ENCODE measurements at places on chromosomes 3 and 15. TPM values are rescaled to one million over a fixed set of nuclear protein-coding genes. Genes with fewer than 3 reads are reported as not detected.

- H3K27ac ChIP-seq, result no peak overlapping the region
- no peaks in the 10 kb centered on the region for H3K36me3 ChIP-seq
- no peak for DNase-seq
Measured at GRCh38 chr3:46465196-46465520, 453 bp upstream of the LTF start.

DNA sequence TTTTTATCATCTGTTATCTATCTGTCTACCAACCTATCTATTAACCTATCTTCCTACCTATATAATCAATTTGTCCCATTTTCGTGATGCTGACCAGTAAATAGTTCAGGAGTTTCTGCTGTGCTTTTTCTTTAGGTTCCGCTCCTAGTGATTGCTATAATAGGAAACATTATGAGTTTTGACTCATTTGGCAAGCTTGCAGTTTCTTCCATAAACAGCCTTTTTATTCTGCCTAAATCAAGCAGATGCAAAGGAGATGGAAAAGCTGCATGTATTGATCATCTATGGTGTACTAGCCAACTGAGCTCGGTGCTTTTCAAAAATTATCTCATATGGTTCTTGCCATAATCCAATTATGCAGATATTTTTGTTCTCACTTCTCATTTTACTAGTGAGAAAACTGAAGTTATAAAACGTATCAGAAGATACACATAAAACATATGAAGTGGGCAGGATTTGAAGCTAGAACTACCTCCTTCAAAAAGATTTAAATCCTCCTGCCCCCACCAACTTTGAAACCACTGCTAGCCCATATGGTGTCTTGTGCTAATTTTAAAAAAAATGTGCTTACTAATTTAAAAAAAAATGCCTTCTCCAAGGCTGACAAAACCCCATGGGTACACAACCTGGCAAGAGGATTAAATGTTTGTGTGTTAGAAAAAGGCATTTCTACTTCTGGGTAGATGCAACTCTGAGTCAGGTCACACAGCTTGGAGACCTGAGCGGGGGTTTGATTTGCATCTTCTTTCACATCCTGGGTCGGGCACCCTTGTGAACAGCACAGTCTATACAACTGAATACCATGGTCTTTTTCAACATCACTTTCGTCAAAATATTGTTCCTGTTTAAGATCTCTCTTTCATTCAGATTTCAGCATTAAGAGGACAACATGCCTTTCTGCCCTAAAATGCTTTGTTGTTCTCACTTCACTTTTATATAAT, 267.0 kb downstream of the CHL1 start:
- H3K36me3 ChIP-seq, result no peaks in the 10 kb centered on the region
- no peak overlapping the region for H3K4me3 ChIP-seq
- H3K27me3 ChIP-seq, result no peaks in the 10 kb centered on the region
- no peak overlapping the region for H3K27ac ChIP-seq

DNA sequence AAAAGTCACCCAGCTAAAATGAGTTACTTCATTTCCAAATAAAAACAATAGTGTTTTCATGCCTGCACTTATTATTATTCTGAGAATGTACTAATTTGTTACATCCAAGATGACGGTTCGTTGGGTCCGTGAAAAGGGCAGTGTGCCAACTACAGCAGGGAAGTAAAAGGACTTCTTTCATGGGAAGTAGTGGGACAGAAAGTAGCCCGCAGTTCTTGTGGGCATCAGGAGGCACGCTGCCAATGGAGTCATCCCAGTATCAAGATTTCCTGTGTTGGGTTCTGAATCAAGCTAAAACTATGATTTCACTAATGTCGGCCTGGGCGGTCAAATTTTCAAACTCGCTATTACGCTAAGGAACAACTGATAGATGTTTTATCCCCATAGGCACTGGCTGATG, 254.5 kb upstream of the SOX2 start:
- H3K4me3 ChIP-seq, result no peak overlapping the region
- no peak for DNase-seq

DNA sequence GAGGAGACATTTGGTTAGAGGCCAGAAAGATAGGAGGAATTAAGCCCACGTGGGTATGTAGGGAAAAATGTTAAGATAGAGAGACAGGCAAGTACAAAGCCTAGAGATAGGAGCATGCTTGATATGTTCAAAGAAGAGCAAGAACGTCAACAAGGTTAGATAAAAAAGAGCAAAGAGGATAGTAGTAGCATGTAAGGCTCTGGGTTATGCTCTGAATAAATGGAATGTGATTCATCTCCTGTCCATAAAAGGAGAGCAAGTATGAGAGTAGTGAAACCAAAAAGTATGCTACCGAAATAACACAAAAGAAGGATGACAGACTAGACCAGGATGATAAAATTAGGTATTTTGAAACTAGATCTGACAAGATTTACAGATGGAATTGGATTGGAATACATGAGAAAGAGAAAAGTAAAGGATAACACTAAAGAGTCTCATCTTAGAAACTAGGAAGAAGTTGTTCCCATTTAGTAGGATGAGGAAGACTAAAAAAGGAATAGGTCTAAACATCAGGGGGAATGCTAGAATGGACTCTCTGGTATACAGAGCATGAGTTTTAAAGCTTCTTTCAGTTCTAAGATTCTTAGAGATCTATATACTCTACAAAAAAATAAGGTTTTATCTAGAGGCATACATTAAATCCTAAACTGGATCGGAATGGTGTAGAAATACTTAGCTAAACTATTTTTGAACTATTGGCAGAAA, 59.1 kb downstream of the TRPM7 start:
- DNase-seq, result no peak
- peak overlapping the region; percentile 39 for H3K27ac ChIP-seq
- no peaks in the 10 kb centered on the region for H3K27me3 ChIP-seq

GRCh38 chr15:31390777-31391486, 64.3 kb downstream of the KLF13 start:
- H3K4me3 ChIP-seq, result peak overlapping the region; percentile 56
- peak overlapping the region; percentile 83 for H3K27ac ChIP-seq
- H3K36me3 ChIP-seq, result no peaks in the 10 kb centered on the region

- H3K27me3 ChIP-seq, result no peaks in the 10 kb centered on the region
- H3K36me3 ChIP-seq, result no peaks in the 10 kb centered on the region
- H3K27ac ChIP-seq, result peak overlapping the region; percentile 45
- H3K4me3 ChIP-seq, result no peak overlapping the region
Measured at GRCh38 chr3:59731943-59732342, 682.1 kb upstream of the CFAP20DC start.

GRCh38 chr15:43094416-43095030, 11.3 kb downstream of the UBR1 start:
- no peak for DNase-seq
- peak overlapping the region; percentile 10 for H3K27ac ChIP-seq
- H3K27me3 ChIP-seq, result no peaks in the 10 kb centered on the region
- peaks cover 19% of the 10 kb centered on the region for H3K36me3 ChIP-seq

- H3K27ac ChIP-seq, result no peak overlapping the region
- H3K27me3 ChIP-seq, result no peaks in the 10 kb centered on the region
Measured at GRCh38 chr15:74422265-74422651, 11.5 kb downstream of the SEMA7A start.

DNA sequence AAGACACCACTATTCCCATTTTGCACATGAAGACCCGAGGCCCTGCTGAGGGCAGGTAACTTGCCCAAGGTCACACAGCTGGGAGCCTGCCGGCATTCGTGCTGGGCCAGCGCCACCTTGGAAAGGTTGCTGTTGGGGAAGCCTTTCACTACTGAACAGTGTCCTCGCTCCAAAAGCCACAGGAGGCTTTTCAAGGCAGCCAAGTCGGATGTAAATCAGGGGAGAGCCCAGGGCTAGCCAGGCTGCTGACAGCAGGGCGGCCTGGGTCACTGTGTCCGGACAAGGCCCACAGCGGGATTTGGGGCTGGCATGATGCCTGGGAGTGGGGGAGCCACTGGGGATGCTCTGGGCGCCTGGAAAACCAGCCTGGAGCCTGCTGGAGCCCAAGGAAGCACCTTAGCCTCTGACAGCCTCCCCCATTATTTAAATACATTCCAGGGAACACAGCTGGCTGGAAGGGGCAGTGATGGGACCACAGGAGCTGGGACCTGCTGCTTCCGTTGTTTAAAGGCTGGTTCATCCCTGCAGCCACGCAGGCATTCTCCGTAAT, 10.5 kb downstream of the SLC6A6 start:
- H3K4me3 ChIP-seq, result no peak overlapping the region
- peaks cover 8% of the 10 kb centered on the region for H3K4me1 ChIP-seq
- H3K36me3 ChIP-seq, result no peaks in the 10 kb centered on the region
- no peak for DNase-seq
- no peaks in the 10 kb centered on the region for H3K27me3 ChIP-seq
- peak overlapping the region; percentile 47 for H3K27ac ChIP-seq

DNA sequence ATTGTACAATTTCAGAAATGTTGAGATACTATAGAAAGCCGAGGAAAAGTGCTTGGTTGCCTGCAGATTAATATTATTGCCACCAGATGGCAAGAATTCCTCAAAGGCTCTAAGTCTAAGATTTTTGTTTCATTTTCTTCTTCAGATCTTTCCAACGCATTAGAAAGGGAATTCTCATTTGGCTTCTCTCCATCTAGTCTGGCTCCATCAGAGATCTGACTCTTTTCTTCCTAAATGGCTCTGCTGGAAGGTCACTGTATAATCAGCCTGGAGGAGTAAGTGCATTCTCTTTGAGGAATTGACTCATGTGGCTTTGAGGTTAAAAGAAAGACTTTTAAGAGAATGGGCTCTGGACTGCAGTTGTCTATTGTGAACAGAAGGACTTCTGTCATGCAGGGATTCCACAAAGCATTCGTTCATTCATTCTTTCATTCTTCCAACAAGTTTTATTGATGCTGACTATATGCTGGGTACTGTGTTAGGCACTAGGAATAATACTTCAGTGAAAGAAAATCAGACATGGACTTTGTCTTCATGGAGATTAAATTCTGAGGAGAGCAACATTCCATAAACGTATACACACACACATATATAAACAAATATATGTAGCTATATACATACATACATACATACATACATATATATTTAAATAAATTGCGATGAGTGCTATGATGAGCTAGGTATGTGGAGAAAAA, 55.3 kb downstream of the SLC28A2 start:
- peaks cover 30% of the 10 kb centered on the region for H3K27me3 ChIP-seq
- no peak for DNase-seq
- H3K4me3 ChIP-seq, result peak overlapping the region; percentile 56
- no peaks in the 10 kb centered on the region for H3K36me3 ChIP-seq
- peaks cover 4% of the 10 kb centered on the region for H3K4me1 ChIP-seq
- no peak overlapping the region for H3K27ac ChIP-seq

- no peak overlapping the region for H3K4me3 ChIP-seq
- no peak overlapping the region for H3K27ac ChIP-seq
- H3K27me3 ChIP-seq, result peaks cover 24% of the 10 kb centered on the region
- H3K36me3 ChIP-seq, result no peaks in the 10 kb centered on the region
Measured at GRCh38 chr3:133781570-133781969, 24.0 kb upstream of the SRPRB start.

DNA sequence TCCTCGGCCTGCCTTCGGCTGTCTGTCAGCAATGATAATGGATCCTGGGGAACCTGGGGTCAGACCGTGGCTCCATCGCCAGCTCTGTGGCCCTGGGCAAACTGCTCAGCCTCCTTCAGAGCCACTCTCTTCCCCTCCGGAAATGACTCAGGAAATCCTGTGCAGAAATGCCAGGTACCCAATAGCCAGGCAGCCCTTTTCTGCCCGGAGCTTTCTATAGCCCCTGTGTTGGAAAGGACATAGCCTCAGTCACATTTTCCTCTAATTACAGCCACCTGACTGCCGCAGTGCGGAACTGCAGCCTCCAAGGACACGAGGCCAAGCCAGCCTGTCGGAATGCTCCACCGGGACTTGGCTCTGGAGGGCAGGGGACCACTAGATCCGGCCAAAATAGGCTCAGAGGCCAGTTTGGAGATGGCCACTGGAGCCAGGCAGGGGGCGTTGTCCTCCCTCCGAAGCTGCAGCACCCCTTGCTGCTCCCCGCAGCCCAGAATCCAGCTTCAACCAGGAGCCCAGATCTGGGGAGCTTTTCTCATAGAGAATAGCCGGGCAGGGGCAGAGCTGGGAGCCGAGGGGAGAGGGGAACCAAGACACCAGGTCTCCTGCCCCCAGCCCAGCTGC, 11.6 kb upstream of the ZXDC start:
- no peaks in the 10 kb centered on the region for H3K27me3 ChIP-seq
- peaks cover 14% of the 10 kb centered on the region for H3K4me1 ChIP-seq
- no peak for DNase-seq

MELTF gene
- 0.36 TPM for total RNA-seq

GOLGA6D gene
- 0.16 TPM for total RNA-seq

KNG1 gene
- total RNA-seq, result not detected

MUC4 gene
- total RNA-seq, result not detected

GOLGA6L4 gene
- total RNA-seq, result 3.6 TPM

CYP8B1 gene
- not detected for total RNA-seq

Data from naive thymus-derived CD8-positive, alpha-beta T cell (primary cell).